ENCODE measurements at places on chromosomes 3 and 15. TPM values are rescaled to one million over a fixed set of nuclear protein-coding genes. Genes with fewer than 3 reads are reported as not detected.

Gene FBXL2
- total RNA-seq: 18.9 TPM

Gene C3orf85
- not detected for total RNA-seq

Gene B3GALNT1
- total RNA-seq: 14.6 TPM

Gene BCL2A1
- not detected for total RNA-seq

Gene OR5H1
- total RNA-seq: not detected

Gene TLR9
- under 0.01 TPM for total RNA-seq

Gene LRIG1
- total RNA-seq: 1.6 TPM

Gene ZNF660
- 3.0 TPM for total RNA-seq

Gene AADACL2
- not detected for total RNA-seq

Gene ARL6
- 4.3 TPM for total RNA-seq

Gene TNIK
- 6.3 TPM for total RNA-seq
